ENCODE measurements at places on chromosomes 3 and 15.
A peak's percentile ranks its signal among the peaks of the same experiment; 100 is the strongest.

DNA sequence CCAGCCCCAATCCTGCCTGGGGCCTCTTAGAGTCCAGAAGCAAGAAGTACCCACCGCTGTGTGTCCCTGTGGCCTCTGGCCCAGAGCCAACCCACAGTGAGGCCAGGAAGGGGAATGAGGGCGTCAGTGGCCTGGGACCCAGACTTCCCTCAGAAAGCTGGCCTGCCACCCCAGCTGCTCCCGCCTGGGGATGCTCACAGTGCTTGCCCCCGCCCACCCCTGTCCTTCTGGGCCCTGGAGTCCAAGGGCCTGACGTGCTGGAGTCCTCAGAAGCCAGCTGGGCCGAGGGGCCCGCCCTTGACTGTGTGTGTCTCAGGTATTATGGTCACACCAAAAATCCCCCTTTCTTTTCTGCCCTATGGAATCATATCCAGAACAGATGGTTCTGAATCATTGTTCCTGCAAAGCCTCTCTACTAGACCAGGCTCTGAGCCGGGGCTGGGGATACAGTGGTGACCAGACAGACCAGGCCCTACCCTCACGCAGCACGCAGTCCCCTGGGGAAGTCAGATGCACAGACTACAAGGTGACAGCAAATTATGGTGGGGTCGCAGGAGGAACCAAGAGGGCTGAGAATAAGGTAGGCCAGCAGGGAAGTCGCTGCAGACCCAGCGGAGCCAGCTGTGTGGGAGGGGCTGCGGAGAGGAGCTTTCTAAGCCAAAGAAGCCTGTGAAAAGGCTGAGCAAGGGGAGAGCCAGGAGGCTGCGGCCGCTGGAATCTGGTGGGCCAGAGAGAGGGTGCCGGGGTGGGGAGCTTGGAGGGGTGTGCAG is 99.1 kb downstream of the VGLL4 start:
- no peak for DNase-seq

- DNase-seq, result no peak
Measured at GRCh38 chr3:45868213-45868612, 18.1 kb upstream of the CCR9 start.

DNA sequence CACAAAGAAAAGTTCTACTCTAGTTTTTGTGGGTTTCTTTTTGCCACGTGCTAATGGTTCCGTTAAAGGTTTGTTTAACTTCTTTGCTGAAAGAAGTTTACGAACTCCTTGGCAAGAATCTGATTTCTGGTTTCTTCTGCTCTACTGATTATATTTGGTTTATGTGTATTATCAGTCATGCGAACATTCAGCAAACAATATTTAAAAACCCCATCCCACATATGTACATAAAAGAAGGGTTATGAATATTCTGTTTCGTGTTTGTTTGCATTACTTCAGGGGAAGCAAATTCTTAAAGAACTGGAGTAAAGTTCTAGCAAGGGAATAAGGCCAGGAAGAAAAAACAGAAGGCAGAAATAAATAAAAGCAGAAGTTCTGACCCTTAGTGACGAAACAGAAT is 9.8 kb downstream of the LARS2 start:
- no peak for DNase-seq

DNA sequence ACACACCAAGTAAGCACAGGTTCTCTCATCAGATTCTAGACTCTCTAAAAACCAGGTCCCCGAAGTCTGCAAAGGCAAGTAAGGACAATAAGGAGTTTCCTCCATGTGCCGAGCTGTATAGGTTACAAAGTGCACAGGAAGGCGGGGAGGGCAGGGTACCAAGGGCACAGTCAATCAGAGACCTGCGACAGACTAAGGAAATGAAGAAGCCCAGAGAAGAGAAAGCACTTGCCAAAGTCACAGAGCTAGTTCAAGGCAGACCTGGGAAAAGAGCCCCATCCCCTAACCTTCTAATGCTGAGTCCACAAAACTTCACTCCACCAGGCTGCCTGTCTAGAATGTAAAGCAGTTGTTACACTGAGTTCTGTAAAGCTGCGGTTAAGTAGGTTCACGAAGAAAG is 1.7 kb downstream of the SEC13 start:
- DNase-seq, result no peak

GRCh38 chr3:106206146-106206545 is 337.3 kb upstream of the CBLB start:
- peak; percentile 22 for DNase-seq

DNA sequence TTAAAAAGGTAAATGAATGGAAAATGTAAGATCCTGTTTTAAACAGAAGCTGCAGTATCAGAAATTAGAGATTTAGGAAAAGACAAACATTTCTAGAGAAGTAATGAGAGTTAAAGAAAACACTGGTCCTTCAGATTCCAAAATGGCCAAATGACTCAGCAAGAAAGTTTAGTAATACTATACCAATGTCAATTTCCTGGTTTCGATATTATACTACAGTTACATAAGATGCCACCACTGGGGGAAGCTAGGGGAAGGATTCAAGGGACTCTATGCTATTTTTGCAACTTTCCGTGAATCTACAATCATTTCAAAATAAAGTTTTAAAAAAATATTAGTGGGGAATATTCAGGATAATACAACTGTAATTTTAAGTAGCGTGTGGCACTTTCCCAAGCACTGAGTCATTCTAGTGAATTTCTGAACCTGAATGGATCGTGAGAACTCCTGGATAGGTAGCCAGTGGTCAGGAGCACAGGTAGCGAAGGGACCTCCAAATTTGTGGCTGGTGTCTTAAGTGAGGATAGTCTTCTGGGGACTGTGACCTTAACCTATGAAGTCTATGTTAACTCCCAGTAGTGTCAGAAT is 37.6 kb downstream of the TMCC1 start:
- DNase-seq, result no peak

- DNase-seq, result no peak
Measured at GRCh38 chr3:67614195-67614594, 40.2 kb downstream of the SUCLG2 start.

Measured in fibroblast of skin of left biceps (primary cell).